ENCODE measurements at places on chromosomes 6 and 20.

DNA sequence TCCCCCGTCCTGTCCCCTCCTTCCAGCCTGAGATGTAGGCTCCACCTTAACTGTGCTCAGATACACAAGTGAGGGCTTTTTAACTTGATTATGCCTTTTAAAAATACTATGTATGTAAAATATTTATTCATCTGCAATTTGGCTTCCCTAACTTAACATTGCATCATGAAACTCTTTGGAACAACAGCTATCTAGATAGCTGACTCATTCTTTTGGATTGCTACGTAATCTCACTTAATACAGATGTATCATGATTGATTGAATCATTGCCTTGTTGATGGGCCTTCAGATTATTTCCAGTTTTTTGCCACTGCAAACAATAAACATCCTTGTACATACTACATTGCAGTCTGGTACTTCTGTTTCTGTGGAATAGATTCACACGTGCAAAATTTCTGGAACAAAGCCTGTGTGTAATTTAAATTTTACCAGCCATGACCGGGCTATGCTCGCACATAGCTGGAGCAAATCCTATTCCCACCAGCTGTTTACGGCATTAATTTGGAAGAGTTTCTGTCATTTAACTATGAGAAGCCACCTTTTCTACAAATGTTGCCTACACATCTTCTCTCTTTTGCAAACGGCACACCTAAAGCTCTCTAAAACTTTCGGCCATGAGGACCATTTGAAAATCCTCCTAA is 6.5 kb downstream of the PRND start:
- no peak for DNase-seq

DNA sequence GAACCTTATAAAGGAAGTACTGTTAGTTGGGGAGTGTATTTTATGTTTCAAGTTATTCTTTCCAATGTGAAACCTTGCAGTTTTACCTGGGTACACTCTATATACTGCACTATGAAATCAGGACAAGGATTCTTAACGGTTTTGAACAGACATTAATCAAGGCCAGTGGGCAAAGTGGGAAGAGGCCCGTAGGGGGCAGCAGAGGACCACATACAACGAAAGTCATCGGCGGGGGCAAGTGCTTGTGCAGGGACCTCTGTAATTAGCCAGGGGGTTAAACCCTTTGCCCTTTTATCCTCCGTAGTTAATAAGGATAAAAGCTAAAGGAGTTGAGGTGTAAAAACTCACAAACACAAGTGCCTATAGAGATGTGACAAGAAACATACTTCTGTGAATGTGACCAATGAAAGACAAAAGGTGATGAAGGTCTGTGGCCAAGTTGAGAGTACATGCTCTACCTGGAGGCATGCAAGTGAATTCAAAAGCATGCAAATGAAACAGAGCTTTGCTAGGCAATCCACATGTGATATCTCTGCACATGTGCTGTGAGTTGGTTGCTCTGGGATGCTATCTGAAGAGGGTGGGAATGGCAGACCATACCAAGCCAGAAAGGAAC is 392.7 kb upstream of the MAN1A1 start:
- no peak for DNase-seq

DNA sequence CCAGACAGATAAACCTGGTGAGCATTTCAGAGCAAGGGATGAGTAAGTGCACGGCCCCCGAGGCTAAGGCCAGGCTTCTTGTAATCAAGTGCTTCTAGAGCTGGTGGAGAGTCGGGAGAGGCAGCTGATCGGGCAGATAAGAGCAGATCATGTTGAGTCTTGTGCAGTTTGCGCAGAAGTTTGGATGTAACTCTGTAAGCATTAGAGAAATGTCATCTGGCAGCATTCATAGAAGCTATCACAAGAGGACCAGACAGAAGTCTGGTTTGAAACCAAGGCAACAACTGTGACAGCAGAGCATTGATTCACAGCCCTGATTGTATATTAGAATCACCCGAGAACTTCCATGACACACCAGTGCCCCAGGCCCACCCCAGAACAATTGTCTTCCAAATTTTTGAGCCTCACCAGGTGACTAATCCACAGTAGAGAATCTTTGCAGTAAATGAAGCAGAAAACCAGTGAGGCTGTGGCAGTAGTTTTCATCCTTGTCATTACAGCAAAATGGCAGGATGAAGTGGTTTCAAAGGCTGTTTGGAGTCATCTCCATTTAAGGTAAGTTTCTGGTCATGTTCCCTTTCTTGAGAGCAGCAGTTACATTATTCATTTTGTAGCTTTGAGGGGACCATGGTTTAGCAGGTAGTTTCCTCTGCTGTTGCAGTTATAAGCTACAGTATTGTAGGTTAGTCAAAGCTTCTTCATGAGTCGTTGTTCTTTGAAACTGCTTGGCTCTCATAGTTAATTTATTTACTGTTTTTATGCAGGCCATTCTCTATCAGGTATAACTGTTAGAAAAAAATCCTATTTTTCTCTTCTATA is 84.1 kb downstream of the RNF217 start:
- DNase-seq = no peak

- no peak for DNase-seq
These were observed 802.9 kb downstream of the MAFB start for GRCh38 chr20:39885975-39886649.

DNA sequence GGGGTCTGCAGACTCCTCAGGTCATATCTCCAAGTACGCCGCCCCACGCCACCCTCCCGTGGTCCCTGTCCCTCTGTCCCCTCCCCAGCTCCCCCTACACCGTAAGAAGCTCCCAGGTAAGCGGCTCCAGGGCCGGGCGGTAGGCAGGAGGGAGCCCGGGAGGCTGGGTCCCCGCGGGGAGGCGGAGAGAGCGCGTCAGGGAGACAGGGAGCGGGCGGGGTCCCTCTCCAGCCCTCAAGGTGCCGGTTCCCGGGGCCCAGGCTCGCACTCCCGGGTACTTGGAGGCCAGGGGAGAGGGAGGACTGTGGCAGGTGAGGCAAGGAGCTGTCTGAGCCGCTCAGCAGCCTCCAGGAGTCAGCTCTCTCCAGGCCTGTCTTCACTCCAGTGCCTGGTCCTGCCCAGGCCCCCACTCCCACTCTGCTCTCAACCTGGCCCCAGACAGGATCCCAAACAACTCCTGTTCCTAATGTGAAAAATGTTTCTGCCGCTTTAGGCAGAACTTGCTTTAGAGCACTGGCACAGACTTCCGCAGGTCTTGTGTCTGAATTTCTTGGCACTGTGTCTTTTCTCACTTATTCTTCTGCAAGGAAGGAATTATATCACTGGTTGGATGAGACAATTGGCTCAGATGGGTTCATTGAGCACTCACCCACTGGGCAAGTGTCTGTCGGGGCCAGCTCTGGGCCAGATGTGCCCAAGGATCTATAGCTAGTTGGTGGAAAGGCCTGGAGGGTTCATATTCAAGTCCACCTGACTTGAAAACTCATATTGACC is 36.6 kb downstream of the HLA-G start:
- no peak for DNase-seq

DNA sequence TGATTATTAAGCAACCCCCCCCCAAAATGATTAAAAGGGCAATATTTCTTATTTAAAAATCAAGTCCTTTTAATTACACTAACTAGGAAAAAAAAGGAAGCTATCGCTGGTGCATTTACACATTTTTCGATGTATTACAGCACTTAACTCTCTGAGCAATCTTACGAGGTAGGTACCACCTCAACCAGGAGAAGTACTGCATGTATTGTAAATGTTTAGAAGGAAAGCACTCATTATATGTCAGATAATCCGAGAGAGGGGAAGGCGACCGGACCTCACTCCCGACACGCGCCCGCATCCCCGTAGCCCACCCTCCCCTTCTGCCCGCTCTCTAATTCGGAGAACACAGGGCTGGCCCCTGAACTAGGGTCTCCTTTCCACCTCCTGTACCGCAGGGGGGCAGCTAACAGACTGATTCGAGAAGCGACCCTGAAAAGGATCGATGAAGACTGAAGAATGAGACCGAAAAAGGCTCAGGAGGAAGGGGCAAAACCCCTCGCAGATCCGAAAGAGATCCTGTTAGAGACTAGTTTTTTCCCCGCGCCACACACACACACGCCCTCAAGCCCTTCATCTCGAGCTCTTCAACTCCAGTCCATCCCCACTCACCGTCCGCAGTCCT is 337 bp downstream of the ESF1 start:
- no peak for DNase-seq

GRCh38 chr6:161137839-161138542 is 135.9 kb downstream of the AGPAT4 start:
- no peak for DNase-seq

- peak; percentile 73 for DNase-seq
These were observed 22.0 kb downstream of the C6orf89 start for GRCh38 chr6:36907781-36908180.

- no peak for DNase-seq
These were observed 508.4 kb upstream of the SULF2 start for GRCh38 chr20:48293671-48294070.

DNA sequence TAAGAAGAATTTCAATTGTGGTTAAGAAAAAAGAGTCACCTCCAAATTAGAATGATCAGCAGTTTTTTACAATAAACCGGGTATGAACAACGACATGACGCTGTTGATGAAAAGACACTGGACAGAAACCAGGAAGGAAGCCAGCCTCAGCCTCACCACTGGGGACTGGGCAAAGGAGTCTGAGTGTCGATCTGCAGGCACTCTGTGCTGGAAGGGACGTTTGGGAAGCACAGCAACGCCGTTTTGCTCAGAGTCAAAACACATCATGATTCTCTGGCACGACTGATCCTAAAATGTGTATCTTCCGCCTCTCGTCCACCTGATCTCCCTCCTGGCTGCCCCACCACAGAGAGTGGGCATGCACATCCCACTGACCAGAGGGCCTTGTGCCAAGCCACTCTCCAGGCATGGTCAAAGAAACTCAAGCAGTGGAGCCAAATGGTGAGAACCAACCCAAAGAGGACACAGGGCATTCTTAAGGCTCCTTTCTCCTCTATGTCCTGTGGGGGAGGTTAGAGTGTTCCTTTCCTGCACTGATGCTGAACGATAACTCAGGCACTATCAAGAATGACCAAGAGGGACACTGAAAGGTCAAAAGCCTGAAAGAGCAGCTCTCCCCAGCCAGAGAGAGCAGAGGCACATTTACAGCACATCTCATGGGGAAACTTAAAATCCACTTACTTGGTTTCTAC is 68.8 kb downstream of the AGPAT4 start:
- no peak for DNase-seq

- no peak for DNase-seq
These were observed 8.8 kb upstream of the MOCS1 start for GRCh38 chr6:39942903-39943580.

- no peak for DNase-seq
These were observed 38.0 kb downstream of the GCLC start for GRCh38 chr6:53506872-53507271.

DNA sequence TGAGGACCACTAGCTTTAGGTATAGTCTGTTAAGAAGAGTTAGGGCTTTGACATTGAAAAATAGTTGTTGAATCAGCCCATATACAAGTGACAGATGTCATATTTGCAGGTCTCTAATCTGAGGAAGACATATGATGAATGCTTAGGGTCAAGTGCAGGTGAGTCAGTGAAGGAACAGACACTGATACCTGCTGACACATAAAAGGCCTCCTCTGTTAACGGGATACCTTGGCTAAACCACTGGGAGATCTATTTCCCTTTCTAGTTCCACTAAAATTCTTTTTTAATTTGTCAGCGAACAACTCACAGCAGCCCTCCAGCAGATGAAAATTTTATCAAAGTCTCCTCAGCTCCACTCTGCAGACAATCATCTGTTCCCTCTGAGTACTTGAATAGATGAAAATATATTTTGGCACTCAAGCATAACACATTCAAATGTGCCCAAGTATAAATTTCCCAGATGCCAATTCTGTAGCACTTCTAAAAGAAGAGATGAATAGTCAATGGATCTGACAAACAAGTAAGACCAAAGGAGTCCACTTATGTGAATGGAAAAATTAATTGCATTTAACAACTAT is 154.0 kb downstream of the KIF16B start:
- no peak for DNase-seq

GRCh38 chr6:112560651-112561050 is 213.5 kb downstream of the RFPL4B start:
- no peak for DNase-seq

DNA sequence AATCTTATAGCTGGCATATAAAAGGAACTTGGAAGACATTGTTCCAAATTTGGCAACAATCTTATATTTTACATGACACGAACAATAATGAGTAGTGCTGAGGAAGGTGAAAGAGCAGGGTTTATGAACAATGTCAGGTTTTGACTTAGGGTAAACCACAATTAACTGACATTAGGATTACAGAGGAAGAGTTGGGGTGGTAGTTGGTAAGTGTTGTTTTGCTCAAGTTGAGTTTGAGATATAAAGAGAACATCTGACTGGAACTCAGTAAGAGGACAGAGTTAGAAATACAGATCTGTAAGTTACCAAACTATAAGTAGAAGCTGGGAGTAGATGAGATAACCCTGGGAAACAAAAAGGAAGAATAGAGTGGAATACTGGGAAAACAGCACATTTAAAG is 15.1 kb downstream of the RTN4IP1 start:
- DNase-seq = no peak

DNA sequence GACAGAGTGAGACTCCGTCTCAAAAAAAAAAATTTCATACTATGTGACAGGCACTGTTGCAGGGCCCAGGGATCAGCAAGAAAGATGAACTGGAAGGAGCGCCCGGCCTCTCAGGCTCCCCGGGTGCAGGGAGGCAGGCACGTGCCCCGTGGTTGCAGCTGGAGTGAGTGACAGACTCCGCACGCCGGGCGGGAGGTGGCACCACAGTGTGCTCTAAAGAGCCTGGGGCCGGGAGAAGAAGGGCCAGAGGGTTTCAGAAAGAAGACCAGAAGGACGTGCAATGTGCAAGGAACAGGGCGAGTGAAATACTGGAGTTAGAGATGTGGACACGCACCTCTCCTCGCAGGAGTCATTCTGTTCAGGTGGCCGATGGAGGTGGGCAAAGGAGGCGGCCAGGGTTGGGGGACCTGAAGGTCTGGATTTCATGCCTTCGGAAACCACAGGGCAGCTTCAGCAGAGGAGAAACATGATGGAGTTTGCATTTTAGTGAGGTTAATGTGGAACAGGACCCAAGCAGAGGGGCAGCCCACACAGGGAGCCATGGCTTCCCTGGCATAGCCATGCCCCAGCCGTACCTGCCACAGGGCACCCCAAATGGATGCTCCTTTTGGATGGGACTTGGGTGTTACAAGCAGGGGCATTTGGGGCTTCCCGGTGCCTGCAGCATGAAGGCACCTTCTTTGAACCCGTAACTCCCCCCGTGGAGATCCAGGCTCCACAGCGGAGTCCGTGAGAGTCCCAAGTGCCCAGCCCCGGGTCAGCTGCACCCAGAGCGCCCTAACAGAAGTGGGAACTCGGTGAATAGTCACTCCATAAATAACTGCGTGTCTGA is 226.2 kb downstream of the ERMARD start:
- no peak for DNase-seq

DNA sequence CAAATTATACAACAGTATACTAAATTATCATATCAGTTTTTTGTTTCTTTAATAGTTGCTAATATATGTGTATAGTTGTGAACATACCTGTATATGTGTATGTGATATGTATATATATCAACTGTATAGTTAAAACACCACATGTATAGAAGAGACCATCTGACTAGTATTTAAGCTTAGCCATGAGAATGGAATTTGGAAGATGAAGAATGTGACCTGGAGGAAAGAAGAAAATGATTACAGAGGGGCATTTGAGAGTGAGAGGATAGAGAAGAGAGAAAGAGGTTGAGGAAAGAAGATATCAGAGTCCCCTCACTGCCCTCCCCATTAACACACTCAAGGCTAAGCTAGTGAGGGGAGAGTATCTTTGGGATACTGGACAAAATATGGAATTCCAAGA is 335.9 kb downstream of the BCKDHB start:
- no peak for DNase-seq

Measured in NCI-H1092 (cell line).